ENCODE measurements at places on chromosomes 4 and X.

DNA sequence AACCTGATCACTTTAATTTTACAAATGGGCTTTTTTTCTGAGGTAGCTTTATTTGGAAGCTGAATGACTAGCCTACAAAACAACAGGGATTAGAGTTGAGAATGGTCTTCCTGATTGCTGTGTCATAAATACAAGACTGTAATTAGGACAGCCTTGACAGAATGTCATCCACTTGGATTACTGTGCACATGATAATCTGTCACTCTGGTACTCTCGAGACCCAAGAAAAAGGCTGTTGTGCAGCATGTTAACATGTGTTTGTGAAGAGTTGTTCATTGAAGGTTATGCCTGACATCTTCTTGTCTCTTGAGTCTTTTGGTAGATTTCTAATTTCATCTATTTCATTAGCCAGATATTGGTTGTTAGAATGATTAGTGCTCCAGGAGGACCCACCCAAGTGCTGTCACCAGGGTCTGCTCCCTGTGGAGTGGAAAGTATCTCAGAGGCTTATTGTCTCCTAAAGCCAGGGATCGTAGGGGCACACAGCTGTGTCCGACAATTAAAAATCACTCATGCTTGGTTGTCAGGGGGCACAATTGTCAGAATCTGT lies 212.2 kb upstream of the GPRIN3 start:
- no peak for DNase-seq

- no peak for DNase-seq
Observed at GRCh38 chr4:133149932-133150471, 908 bp downstream of the PCDH10 start.

DNA sequence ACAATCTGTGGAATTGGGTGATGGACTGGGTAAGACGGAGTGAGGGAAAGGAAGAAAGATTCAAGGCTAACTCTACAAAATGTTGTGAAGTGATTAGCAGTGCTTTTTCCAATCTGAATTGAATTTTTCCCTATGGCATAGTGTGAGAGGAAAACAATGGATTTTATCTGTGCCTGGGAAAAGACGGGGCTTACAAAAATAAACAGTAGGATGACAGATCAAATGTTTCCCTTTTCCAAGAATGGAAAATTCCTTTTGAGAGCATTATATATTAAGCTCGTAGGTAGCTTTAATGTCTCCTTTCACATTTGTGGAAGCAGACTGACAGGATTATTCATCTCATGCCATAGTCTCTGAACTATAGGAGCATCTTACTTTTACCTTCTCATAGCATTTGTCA lies 27.8 kb downstream of the ATP11C start:
- no peak for DNase-seq

- DNase-seq: no peak
Observed at GRCh38 chr4:3046162-3046561, 28.2 kb downstream of the HTT-AS start.

DNA sequence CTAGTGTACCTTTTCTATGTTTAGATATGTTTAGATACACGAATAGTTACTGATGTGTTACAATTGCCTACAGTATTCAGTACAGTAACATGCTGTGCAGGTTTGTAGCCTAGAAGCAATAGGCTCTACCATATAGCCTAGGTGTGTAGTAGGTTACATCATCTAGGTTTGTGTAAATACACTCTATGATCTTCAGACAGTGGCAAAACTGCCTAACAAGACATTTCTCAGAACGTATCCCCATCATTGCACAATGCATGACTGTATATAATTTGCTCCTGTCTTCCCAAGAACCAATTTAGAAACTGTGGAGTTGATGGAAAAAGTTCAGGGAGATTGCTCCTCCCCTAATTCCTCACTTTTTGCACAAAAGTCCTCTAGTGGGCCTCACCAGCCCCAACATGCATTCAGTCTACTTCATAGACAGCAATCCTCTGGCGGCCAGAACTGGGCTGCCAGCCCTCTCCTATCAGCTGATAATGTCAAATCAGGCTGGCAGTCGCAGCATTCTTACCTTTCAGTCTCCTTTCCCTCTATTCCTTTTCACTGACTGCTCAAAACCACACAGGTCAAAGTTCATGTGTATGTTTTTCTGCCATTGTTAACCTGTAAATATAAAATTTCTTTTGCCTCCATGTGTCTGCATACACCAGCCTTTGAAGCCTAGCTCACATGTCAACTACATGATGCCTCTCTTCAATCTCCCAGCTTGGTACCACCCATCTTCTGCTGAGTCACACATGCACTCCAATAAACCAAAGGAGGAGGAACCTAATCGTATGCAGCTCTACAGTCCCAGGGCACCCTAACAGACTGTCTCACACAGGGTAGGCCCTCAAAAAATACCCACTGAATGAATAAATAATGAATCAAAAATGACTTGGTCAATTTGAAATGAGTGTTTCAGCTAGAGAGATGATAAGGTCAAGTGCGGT lies 32.0 kb downstream of the BCLAF3 start:
- no peak for DNase-seq

GRCh38 chr4:54542119-54542438 lies 115.7 kb upstream of the KIT start:
- DNase-seq: no peak

GRCh38 chr4:30862196-30862595 lies 142.0 kb downstream of the PCDH7 start:
- DNase-seq: no peak

All from stimulated activated CD4-positive, alpha-beta T cell treated with anti-CD3 and anti-CD28 coated beads, Interleukin-4, amount 100 ng/mL, for 1 hour (primary cell).